ENCODE measurements at places on chromosomes 11 and 22. TPM values are rescaled to one million over a fixed set of nuclear protein-coding genes. Genes with fewer than 3 reads are reported as not detected.

LRP4 gene
- polyA plus RNA-seq = 25.2 TPM

MS4A4E gene
- polyA plus RNA-seq = 3.0 TPM

DMC1 gene
- polyA plus RNA-seq = 2.7 TPM

MMP13 gene
- polyA plus RNA-seq = not detected

KDELR3 gene
- 8.5 TPM for polyA plus RNA-seq

HBE1 gene
- 4.2 TPM for polyA plus RNA-seq

UBQLNL gene
- polyA plus RNA-seq = 2.2 TPM
